NCI-H1930 (cell line): ENCODE measurements at places on chromosomes 12 and 14.

DNA sequence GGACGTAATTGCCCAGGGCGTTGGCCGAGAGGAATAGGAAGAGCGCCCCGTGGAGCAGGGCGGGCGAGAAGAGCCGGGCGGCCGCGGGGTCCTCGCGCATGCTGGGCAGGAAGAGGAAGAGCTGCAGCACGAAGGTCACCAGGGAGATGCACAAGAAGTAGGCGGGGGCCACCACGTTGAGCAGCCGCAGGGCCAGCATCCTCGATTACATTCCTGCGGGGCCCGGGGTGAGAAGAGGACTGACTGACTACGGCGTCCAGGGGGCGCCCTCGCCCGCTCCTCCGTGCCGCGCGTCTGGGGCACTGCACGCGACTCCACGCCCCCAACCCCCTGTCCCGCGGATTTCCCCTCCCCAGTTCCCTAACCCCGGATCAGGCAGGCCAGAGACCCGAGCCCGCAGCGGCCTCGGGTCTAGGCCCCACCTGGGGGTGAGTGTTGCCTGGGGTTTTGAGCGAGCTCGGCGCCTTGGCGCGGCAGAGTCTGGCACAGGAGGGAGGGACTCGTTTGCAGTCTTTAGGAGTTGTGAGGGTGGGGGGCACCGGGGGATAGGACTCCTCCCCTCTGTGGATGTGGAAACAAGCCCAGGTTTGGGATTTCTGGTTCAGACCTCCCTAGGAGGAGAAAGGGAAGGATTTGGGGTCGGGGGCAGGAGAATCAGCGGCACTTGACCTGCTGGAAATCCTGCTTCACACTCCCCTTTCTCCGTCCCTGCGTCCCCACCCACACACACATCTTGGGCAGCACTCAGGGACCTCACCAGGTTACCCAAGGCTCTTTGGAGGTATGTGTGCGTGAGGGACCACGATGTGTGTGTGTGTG, 1.8 kb downstream of the ZDHHC22 start:
- DNase-seq: peak; percentile 26

GRCh38 chr12:131131808-131132117, 178.1 kb downstream of the ADGRD1 start:
- DNase-seq: no peak

DNA sequence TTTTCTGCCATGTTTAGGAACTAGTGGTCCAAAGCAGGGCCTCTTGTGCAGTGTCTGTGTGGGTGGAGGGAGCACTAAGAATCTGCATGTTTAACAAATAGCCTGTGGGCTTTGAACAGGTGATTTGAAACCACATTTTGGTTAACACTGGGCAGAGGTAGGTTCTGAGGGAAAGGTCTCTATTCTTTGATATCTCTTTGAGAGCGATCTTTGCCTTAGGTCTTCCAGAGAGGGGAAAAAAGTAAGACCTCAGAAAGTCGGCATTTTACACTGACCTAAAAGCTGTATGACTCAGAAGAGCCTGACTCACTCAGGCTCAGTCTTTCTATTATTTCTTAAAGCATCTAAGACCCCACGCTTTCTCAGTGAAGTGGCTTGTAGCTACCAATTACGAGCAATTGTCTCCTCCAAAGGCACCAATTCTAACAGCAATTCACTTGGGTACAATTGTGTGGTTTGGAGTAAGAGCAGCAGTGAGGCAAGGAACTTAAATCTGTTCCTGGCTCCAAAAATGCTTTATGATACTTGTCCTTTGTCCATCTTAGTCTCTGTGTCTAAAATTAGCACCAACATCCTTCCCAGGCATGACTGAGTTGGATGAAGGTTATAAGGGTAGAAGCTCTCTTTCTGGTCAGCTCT, 8.8 kb downstream of the EIF2B2 start:
- no peak for DNase-seq

- no peak for DNase-seq
Observed at GRCh38 chr14:61308198-61308597, 13.2 kb upstream of the PRKCH start.

DNA sequence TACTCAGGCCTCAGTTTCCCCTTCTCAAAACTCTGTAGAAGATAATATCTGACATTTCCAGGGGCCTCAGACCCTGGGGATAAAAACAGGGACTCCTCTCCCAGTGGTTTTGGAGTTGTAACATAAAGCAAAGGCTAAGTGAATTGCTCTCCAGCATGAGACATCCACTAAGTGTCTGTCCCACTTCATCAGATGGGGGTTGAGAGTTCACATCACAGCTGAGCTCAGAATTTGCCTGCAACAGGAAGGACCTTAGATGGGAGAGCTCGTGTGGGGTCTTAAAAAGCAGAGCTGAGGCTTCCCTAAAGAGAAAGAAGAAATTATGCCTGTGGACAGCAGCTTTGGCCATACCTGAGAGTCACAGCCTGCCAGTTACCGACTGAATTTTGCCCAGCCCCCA, 61.1 kb downstream of the TBX5 start:
- DNase-seq: no peak

DNA sequence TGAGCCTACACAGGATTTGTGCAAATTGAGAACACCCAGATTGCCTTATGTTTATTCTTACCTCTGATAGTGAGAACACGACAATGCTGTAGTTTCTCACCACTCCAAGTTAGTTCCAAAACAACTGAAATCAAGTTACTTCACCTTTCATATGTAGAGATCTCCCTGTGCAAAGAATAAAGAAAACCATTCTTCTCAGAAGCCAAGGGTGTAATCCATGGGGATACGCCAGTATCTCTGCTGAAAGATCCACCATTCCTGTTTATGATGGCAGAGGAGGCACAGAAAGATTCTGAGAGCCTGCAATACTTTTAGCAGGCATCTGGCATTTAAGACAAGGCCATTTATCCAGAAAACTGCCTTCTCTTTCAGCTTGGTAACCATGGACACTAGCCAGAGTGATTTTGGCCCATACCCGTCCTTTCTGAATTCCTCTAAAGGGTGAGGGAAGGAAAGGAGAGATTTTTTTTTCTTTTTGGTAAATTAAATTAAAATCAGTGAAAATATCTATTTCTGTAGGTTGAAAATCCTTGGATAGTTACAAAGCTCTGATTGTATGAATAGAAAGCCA, 355.4 kb upstream of the FAR2 start:
- no peak for DNase-seq

- DNase-seq: no peak
Observed at GRCh38 chr12:112847708-112848337, 56.3 kb downstream of the RPH3A start.

DNA sequence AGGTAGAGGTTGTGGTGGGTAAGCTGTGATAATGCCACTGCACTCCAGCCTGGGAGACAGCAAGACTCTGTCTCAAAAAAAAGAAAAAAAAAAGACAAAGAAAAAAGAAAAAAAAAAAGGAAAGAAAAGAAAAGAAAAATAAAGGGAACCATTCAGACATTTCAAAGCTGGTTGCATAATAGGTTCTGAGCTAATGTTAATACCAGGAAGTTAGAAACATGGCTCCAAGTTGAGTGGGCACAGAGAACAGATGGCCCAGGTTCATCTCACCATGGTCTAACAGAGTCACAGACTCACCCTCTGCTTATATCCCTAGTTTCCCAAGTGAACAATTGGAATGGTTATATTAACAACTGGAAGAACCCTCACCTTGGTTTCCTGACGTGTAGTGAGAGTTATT, 17.4 kb upstream of the ZDHHC17 start:
- no peak for DNase-seq

GRCh38 chr14:99258876-99259726, 12.9 kb downstream of the BCL11B start:
- DNase-seq: no peak

DNA sequence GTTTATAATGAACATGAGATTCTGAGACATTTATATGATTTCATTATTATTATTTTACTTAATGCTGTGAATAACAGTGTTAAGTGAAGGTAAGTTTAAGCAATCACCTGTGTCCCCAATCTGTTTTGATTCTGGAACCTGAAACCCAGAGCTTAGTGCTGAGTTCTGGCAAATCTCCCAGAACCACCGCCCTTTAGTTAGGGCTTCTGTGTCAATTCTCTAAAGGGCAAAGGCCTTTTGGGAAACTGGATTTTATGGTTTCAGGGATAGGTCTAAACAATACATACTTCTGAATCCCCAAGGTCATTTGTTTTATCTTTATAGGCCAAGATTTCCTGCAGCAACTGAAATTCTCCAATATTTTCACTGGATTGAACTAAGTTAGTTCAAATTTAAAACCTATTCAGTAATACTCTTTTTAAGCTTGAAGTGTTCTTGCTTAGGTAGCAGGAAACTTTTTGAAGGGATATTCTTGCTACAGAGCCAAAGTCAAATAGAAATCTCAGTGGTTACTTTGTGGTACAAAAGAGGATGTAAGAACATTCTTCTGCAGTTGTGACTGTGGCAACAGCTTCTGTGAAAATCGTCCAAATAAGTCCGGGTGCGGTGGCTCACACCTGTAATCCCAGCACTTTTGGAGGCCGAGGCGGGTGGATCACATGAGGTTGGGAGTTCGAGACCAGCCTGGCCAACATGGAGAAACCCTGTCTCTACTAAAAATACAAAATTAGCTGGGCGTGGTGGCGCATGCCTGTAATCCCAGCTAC, 10.0 kb upstream of the PKP2 start:
- no peak for DNase-seq

DNA sequence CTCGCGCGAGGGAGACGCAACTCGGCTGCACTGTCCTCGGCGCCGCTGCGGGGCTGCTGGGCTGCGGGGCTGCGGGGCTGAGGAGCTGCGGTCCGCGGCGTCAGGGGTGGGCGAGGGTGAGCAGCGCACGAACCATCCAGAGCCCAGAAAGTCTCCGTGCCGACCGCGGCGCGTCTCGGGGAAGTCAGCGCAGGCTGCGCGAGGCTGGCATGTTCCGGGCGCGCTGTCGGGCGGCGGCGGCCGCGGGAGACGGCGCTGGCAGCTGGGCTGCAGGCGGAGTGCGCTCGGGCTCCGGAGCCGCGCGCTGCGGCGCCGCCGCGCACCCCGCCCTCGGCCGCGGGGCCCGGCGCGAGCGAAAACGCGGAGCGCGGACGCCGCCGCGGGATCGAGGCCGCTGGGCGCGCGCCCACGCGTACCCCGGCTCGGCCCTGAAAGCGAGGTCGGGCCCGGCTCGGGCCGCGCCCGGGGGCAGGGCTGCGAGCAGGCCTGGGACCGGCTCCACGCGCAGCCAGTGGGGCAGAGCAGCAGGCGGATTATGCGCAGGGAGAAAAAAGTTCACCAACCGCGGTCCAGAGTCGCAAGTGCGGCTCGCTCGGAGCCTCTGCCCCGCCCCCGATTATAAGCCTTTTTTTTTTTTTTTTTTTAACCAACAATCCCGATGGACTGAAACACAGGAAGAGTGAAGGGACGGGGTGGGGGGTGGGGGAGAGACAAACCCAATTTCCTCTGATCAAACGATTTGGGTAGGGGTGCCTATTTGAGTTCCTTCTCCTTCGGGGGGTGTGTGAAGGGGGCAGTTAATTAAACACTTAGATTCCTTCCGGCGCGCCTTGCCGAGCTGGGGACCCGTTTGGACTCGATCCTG, at the start of gene PRICKLE1:
TSS of gene PRICKLE1 (minus strand) at position 282 of the 865 bp plus-strand sequence. CDS start 117,230 bp downstream, outside the sequence.
- DNase-seq: peak; percentile 78

DNA sequence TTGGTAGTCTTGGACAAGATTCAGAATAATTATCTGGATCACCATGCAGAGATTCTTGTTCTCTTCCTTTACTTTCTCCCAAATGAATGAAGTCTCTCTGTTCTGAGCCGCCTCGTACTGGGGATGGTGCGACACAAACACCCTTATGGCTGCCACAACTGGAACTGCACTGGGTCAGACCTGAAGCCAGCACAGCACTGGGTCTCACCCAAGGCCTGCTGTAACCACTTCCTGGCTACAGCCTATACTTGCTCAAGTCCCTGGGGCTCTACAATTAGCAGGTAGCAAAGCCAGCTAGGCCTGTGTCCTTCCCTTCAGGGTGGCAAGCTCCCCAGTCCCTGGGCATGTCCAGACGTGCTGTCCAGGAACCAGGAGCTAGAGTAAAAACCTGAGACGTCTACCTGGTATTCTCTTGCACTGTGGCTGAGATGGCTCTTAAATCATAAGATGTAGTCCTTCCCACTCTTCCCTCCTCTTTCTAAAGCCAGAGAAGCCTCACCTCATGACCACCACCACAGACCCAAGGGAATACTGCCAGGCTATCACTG, 27.6 kb downstream of the IFNG start:
- DNase-seq: no peak

- no peak for DNase-seq
Observed at GRCh38 chr14:69850086-69850735, 29.0 kb upstream of the SMOC1 start.

DNA sequence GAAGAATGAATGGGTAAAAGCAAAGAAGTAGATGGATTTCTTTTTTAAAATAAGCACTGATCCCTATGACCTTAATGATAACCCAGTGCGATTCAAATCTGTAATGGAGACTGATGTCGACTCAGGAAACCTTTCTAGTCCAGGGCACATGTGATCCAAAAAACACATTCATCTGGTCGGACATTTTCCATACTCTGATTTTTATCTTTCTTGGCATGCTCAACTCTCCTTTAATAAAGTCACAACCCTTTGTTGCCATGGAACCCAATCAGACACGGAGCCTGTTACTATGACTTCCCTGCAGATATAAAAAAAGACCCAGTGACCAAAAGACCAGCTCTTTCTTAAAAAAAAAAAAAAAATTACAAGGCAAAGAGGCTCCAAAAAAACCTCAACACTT, 27.9 kb downstream of the TMCC3 start:
- no peak for DNase-seq

DNA sequence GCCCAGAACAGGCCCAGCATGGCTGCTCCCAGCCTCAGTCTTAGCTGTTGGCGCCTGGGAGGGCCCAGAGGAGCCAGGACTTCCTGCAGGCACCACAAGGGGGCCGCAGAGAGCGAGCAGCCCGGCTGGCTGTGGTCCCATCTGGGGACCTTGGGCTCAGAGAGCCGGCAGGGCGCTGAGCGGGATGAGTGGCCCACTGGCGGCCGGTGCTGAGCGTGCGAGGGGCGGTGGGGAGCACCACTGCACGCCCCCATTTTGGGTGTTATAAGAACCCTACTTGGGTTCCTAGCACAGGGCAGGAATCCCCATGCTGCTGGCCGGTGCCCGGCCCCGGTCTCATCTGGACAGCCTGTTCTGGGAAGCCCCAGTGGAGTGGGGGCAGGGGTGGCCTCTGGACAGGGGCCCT, 25.9 kb upstream of the CRIP2 start:
- peak; percentile 27 for DNase-seq

GRCh38 chr12:55469291-55469690, 647 bp downstream of the OR6C70 start:
- DNase-seq: no peak

DNA sequence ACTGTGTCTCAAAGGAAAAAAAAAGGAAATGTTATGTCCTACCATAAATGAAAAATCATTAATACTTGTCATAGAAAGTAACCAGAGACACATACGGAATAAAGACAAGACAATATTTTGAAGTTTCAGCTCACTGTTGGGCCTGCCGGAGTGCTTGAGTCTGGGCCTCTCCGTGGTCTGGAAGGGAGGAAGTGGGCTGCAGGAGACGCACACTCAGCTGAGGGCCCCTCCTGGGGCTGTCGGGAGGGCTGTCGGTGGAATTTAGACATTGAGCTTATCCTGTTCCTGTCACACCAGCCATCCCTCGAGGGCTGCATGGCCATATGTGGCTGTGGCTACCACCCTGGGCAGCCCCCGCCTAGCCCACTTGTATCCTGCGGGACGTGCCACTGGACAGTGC, 80.6 kb downstream of the DDX51 start:
- DNase-seq: no peak
